Stimulated activated CD8-positive, alpha-beta memory T cell treated with anti-CD3 and anti-CD28 coated beads, Interleukin-2, amount 100 ng/mL, for 1 hour (primary cell): ENCODE measurements at places on chromosomes 3 and 15.

- DNase-seq, result no peak
These were observed 3.5 kb downstream of the TKT start for GRCh38 chr3:53252096-53252946.

- DNase-seq, result no peak
These were observed 142.6 kb downstream of the PLCH1 start for GRCh38 chr3:155602307-155602706.

DNA sequence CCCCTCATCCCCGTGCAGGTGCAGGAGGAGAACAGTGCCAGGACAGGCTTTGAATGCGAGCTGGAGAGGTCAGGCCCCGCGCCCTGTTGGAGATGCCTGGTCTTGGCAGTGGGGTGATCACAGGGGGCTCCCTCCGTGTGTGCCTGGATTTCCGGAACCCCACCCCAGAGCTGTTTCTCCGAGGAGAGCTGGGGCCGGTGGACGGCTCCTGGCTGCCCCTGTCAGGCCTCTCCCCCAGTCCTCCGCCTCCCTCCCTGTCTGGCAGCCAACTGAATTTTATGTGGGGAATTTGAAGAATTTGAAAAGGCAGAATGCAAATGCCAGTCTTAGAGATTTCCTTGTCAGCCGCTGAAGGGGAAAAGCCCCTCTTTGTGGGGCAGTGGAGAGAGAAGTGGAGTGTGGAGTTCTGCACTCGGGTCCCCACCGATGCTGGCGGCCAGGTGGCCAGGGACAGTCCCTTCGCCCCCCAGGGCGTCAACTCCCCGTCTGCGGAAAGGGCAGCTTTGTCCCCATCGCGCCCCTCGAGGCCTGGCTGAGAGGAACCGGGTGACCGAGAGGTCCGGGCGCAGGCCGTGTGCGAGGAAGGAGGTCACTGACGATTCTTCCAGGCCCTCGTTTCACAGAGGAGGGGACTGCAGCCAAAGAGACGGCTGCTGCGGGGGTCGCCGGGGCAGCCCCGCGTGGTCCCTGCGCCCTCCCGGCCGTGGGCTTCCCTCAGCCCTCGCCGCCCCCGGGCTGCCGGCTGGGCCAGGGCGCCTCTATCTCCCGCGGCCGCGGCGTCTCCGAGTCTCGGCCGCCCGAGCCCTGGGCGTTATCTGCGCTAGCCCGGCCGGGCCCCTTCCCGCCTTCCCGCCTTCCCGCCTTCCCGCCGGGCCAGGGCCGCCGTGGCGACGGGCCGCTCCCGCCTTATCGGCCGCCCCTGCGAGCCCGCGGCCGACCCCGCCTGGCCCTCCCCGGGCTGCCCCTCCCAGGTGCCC, 56.0 kb upstream of the LCTL start:
- DNase-seq, result no peak

- no peak for DNase-seq
These were observed 58.8 kb downstream of the ITPR1 start for GRCh38 chr3:4551794-4552442.

DNA sequence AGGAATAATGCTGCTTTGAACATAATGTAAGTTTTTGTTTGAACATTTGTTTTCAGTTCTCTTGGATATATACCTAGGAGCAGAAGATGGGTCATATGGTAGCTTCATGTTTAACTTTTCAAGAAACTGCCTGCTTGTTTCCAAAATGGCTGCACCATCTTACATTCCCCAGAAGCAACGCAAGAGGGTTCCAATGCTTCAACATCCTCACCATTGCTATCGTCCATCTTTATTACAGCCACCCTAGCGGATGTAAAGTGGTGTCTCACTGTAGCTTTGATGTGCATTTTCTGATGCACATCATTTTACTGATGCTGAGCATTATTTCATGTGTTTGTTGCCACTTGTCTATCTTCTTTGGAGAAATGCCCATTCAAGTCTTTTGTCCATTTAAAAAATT, 46.4 kb upstream of the GATA2 start:
- DNase-seq, result no peak

- no peak for DNase-seq
These were observed 440.8 kb downstream of the PYDC2 start for GRCh38 chr3:191901741-191902140.

GRCh38 chr15:74458473-74458872, 2.5 kb downstream of the UBL7 start:
- DNase-seq, result no peak

DNA sequence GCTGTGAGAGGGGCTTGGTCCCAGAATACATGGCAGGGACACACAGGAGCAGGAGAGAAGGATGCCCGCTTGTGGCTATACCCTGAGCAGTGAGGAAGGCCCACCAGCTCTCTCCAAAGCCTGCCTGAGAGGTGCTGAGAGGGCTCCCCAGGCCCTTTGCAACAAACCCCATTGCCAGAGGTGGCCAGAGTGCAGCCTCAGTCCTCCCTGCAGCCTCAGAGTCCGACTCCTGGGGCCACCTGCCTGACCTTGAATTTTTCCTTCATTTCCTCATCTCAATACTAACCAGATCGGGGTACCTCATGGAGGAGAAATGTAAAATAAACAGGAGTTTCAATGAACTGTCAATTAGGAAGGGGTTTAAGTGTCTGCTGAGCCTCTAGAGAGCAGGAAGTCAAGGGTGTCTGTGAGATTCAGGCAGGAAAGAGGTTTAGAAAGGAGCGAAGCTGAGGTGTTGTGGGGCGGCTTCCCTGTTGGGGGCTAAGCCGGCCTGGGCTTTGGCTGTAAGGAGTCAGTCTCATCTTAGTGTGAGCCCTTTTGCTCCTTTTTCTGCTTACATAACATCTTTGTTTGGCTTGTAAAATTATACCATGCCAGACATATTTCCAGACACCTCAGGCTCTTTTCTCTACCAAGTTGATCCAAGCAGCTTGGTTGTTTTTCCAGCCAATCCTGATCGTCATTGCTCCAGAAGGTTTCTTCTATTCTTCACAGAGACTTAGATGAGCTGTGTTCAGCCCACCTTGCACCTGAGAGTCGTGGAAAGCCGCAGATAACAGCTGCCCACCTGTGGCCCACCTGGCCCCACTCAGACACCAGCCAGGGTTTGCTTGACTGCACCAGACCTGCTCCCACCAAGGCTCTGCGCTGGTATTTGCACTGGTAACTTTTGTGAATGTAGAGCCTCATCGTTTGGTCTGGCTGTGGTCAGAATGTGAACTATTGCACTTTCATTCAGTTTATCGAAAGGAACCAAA, 36.7 kb downstream of the CMTM7 start:
- DNase-seq, result no peak

DNA sequence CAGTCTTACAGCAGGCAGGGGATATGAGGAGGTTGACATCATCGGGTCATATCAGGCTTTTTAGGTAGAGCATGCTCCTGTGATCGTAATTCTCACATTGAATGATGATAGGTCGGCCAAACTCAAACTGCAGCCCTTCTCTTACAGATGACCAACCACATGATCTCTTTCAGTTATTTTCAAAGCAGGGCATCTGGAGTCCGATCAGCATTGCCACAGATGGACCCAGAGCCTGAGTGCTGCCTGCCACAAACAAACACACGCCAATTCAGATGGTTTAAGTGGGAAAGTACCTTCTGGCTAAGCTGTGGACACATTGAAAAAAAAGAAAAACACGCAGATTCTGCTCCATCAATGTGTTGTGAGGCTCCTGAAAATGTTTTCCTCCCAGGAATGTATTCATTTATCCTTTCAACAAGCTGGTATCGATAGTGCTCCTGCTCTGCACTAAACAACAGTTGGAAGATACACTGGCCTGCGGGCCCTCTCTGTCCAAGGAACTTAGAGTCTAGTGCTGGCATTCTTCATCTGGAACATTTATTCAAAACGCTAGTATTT, 31.2 kb downstream of the ARPP21 start:
- no peak for DNase-seq

GRCh38 chr3:125585595-125586223, 9.6 kb downstream of the OSBPL11 start:
- no peak for DNase-seq

DNA sequence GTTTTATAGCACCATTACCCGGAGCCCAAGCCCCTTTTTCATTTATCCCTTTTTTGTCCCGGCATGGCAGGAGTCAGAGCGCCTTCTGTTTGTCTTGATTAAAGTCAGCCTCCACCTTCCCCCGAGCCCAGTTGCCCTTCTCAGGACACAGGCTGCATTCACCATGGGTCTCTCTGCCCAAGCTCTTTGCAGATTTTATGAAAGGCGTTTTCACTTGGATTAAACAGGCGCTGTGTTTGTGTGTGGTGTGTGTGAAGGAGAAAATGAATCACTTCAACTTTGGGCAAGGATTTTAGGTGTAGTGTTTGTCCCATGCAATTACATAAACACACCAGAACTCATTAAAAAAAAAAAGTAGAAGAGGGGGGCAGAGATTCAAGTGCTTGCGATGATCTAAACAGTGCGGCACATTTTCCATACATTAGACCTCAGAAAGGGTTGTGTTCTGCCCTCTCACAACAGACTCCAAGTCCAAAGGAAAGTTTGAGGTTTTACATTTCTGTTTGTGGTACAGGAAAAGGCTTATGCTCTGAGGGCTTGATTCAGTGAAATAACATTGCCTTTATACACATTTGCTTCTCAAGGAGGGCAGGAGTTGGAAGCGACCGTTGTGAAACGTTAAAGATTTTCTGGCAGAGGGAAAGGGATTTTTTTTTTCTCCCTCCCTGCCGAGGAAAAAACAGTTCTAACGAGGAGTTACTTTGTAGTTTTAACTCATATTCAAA, 14.5 kb upstream of the IL16 start:
- DNase-seq, result no peak

DNA sequence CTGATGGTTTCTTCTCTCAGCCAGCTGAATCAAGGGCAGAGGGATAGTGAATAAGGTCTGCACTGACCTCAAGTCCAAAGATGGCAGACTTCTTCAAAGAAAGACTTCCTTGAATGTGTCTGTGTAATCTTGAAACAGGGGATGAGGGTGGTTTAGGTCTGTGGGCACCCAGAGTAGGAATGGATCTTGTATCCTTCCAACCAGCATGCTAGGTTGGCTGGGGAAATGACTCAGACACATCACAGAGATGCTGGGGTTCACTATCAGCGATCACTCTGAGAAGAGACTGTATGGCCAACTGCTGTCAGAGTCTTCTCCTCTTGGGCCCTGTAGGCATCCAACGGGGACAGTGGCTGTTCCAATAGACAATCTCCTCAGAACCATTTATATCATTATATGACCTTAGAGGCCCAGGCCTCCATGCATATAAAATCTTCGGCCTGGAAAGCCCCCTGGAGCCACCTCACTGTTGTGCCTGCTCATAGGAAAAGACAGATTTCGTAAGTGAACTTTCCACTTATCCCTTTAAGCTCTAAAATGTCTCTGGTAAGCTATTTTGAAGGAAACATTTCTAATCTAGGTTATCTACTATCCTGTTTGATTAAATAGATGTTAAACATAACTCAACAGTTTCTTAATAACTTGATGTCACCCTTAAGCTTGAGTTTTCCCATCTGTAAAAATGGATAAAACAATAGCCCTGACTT, 58.5 kb downstream of the TIPARP start:
- DNase-seq, result no peak

- DNase-seq, result no peak
These were observed 49.1 kb downstream of the CA12 start for GRCh38 chr15:63332367-63333124.

- no peak for DNase-seq
These were observed 82.6 kb upstream of the TRIM42 start for GRCh38 chr3:140595295-140595694.

DNA sequence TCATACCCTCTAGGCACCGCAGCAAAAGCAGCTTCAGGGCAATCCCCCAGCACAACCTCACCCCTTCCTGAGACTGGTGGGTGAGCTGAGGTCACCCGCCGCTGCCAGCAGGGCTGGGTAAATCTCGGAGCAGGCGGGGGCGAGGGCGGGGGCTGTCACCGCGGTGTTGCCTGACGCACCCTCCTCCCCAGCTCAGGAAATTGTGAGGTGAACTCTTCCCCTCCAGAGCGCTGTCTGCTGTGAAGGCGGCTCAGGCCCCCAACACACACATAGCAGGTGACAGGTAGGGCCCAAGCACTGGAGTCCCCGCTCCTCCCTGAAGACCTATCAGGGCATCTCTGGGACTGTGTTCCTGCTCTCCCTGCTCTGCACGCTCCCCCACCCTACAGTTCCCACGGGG, 30.2 kb upstream of the FURIN start:
- peak; percentile 67 for DNase-seq

DNA sequence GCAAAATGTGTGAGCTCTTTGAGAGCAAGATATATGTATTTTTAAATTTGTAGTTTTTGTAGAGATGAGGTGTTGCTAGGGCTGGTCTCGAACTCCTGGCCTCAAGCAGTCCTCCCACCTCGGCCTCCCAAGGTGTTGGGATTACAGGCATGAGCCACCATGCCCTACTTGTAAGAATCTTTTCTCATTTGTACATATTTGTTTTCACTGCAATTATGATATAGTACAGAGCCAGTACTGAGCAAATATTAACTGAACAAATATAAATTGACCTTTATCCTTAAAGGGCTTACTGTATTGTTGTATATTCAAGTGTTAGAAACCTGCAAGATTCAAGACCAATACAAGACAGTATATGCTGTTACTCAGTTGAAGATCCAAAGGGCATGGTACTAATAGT, 53.4 kb downstream of the GTF2E1 start:
- DNase-seq, result no peak

- DNase-seq, result no peak
These were observed 230.0 kb upstream of the GOLIM4 start for GRCh38 chr3:168325684-168326083.

GRCh38 chr15:90818251-90819210, 49.9 kb upstream of the FURIN start:
- DNase-seq, result no peak

GRCh38 chr15:58015565-58015964, 49.9 kb downstream of the ALDH1A2 start:
- DNase-seq, result no peak

GRCh38 chr15:80773122-80773551, 6.0 kb upstream of the CEMIP start:
- no peak for DNase-seq

DNA sequence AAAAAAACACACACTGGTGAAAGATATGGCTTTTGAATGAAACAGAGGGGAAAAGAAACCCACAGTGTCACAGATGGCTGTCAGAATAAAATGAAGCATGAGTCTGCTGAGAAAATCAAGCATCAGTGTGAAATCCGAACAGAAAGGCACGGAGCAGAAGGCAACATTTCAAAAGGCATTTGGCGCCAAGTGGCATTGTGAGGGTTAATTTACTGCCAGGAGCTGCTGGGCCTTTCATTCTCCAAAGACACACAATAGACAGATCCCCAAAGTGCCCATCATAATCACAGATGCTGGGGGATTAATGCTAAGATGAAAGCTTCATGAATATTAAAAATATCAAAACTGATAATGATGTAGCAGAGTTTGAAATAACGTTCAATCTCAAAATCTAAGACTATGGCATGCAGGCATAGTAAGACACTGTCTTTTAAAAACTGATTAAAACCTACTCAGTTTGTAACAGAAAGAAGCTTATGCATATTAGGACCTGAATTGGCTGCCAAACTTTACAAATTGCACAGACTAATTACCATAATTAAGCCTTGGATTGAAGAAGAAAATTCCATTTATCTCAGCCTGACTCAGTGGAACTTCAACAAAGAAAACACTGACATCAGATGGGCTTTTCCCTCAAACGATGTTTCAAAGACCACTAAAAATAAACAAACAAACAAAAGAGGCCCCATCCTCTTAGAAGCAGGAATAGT, 589.2 kb downstream of the ROBO1 start:
- DNase-seq, result no peak

- DNase-seq, result no peak
These were observed 46.2 kb upstream of the CTDSPL2 start for GRCh38 chr15:44381236-44381635.
